ENCODE measurements at places on chromosomes 4 and X.

- no peak for DNase-seq
These were observed 16.9 kb upstream of the LOC101059915 start for GRCh38 chrX:71650333-71650969.

DNA sequence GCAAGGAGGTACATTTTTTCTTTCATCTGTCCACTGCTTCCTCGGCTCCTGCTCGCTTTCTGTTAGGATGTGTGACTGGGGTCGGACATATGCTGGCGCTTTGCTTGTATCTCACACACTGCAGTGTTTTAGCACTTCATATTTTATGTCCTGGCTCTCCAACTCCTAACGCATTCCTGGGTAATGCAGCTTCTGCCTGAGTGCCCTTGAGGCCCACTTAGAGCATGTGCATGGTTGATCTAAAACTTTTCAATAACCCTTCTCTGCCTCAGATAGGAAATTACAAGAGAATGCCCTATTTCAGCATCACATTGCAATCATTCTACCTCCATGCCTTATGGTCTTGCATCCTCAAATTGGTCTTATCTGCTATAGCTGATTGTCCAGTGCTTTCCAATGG lies 65.3 kb downstream of the NEIL3 start:
- no peak for DNase-seq

- no peak for DNase-seq
These were observed 143.2 kb downstream of the PPARGC1A start for GRCh38 chr4:23746672-23747071.

DNA sequence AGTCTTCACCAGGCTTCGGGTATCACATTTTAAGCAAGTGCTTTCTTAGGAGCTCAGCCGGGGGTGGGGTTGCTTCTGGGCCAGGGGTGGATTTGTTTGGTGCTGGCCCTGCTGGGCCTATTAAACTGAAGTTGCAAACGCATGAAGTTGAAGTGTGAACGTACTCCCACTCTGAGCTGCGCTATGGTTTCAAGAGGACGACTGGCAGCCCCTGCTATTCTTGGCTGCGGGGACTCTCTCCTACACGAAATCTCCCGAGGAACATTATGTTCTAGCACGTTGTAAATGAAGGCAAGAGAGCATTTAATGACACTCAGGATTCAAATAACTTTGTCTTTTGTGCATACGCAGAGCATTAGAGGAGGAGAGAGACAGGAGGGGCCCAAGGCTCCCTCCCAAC lies 401.3 kb upstream of the BOD1L1 start:
- DNase-seq, result no peak

Data from suppressor macrophage treated with lipopolysaccharide for 4 hours (primary cell).